HFFc6 (cell line): ENCODE measurements at places on chromosomes 2 and 18. TPM values are rescaled to one million over a fixed set of nuclear protein-coding genes. Genes with fewer than 3 reads are reported as not detected.

ALMS1 gene
- 6.7 to 9.8 TPM (median 8.4 TPM) in 3 replicates for total RNA-seq

DNA sequence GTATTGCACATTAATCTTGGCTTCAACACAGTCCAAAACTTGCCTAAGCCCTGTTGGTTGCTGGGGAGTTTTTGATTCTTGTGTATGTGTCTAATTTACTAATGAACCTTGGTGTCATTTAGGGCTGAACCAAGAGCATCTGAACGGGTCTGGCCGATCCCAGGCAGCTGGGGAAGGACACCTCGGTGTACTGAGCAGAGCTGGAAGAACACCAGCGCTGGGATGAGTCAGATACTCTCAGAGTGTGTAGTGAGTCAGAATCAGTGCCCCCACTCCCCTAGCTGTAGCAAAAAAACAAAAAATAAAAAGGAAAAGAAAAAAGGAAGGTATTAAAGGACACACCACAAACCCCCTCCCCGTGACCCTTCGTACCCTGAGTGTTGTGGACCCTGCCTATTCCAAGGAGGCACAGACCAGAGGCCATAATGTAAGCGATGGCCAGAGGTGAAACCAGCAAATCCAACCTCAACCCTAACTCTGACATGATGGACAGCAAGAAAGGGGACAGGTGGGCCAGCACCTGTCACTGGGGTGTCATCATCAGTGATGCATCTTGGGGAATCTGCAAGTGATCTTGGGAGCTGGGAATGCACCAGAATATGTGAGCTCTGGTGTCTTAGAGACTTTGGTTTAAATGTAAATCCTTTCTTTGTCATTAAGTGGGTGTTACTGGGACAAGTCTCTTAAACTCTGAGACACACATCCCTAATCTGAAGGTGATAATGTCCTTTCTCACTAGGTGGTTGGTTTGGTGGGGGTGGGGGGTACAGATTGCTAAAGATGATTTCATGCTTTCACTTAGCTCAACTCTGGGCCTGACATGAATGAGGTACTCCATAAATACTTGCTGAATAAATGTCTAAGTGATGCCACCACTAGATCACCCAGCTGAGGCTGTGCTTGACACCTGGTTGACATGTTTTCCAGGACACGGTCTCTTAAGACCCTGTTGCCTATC lies 34.2 kb upstream of the NCOA1 start:
- H3K27me3 ChIP-seq, result peaks cover 4% of the 10 kb centered on the region
- peaks cover 42% of the 10 kb centered on the region for H3K4me1 ChIP-seq
- H3K4me3 ChIP-seq, result peak overlapping the region; percentile 17; the same call in 1 of the 2 replicates

- no peaks in the 10 kb centered on the region for H3K27me3 ChIP-seq
- no peaks in the 10 kb centered on the region; the same call in 1 of the 2 replicates for H3K4me1 ChIP-seq
- H3K36me3 ChIP-seq, result no peaks in the 10 kb centered on the region
Observed at GRCh38 chr2:239208465-239209180, 192.2 kb downstream of the HDAC4 start.

DNA sequence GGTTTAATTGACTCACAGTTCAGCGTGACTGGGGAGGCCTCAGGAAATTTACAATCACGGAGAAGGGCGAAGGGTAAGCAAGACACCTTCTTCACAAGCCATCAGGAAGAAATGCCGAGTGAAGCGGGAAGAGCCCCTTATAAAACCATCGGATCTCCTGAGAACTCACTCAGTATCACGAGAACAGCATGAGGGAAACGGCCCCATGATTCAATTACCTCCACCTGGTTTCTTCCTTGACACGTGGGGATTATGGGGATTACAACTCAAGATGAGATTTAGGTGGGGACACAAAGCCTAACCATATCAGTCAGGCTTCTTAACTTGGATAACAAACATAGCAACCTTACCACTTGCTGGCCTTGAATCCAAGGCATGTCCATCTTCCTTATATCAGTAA lies 289.0 kb upstream of the STON1 start:
- no peak for DNase-seq
- H3K27me3 ChIP-seq, result peaks cover 2% of the 10 kb centered on the region; the same call in 1 of the 2 replicates
- no peak overlapping the region for H3K4me3 ChIP-seq
- H3K4me1 ChIP-seq, result no peaks in the 10 kb centered on the region
